ENCODE measurements at places on chromosomes 1 and 21. TPM values are rescaled to one million over a fixed set of nuclear protein-coding genes. Genes with fewer than 3 reads are reported as not detected.

Gene PROK1
- total RNA-seq: 0.22 TPM

Gene KCNE2
- total RNA-seq: not detected

Gene ADCY10
- total RNA-seq: 0.30 TPM

Gene KPNA6
- total RNA-seq: 79.9 TPM

Gene C4BPB
- not detected for total RNA-seq

Gene PTGFRN
- total RNA-seq: 60.6 TPM

Gene S100A12
- total RNA-seq: not detected

Gene KANK4
- total RNA-seq: not detected

Gene HAX1
- 93.6 TPM for total RNA-seq

Gene SDHC
- 192 TPM for total RNA-seq

Gene KCNK2
- total RNA-seq: 0.27 TPM

Gene TAL1
- total RNA-seq: 0.05 TPM

Gene SPRR2B
- total RNA-seq: not detected

Gene BSND
- total RNA-seq: not detected

Gene CELA2A
- total RNA-seq: 1.6 TPM

Gene FCRL5
- total RNA-seq: not detected

Gene CEP104
- total RNA-seq: 44.1 TPM

Gene KMO
- total RNA-seq: not detected

Gene GPR25
- total RNA-seq: not detected

Gene PADI1
- 0.37 TPM for total RNA-seq

Gene TFAP2E
- total RNA-seq: 6.1 TPM

Gene SYF2
- 40.4 TPM for total RNA-seq

Gene CR2
- 4.0 TPM for total RNA-seq

Gene LCE6A
- not detected for total RNA-seq

Gene LCE1D
- total RNA-seq: not detected

Gene MYBPH
- total RNA-seq: 0.22 TPM

Gene PRR9
- not detected for total RNA-seq

Gene C4BPA
- 0.32 TPM for total RNA-seq

Gene RIPK4
- 9.9 TPM for total RNA-seq

Gene BRDT
- total RNA-seq: not detected

Gene EVA1C
- 29.3 TPM for total RNA-seq

Gene IL20
- total RNA-seq: not detected

Gene RHEX
- total RNA-seq: not detected

Gene SELL
- total RNA-seq: 4.1 TPM

Gene MR1
- total RNA-seq: 6.6 TPM

Gene ADGRB2
- 10.1 TPM for total RNA-seq

Gene NHLH1
- 0.12 TPM for total RNA-seq

Gene ZP4
- total RNA-seq: not detected

Gene SAMD11
- total RNA-seq: 11.5 TPM

Gene ANGPTL3
- total RNA-seq: 0.07 TPM

Gene HFM1
- total RNA-seq: 0.07 TPM

Gene USH2A
- not detected for total RNA-seq

Gene BTBD8
- 2.8 TPM for total RNA-seq
